ENCODE measurements at places on chromosomes 2 and 18. TPM values are rescaled to one million over a fixed set of nuclear protein-coding genes. Genes with fewer than 3 reads are reported as not detected.
A peak's percentile ranks its signal among the peaks of the same experiment; 100 is the strongest.

GRCh38 chr18:8406186-8406867, 202.9 kb upstream of the RAB12 start:
- DNase-seq = no peak
- H3K27ac ChIP-seq = no peak overlapping the region
- H3K4me1 ChIP-seq = no peaks in the 10 kb centered on the region
- H3K36me3 ChIP-seq = no peaks in the 10 kb centered on the region

GRCh38 chr2:69453475-69454129, 16.4 kb upstream of the NFU1 start:
- H3K27me3 ChIP-seq = no peaks in the 10 kb centered on the region
- no peaks in the 10 kb centered on the region for H3K36me3 ChIP-seq
- no peak overlapping the region for H3K27ac ChIP-seq

- no peaks in the 10 kb centered on the region for H3K27me3 ChIP-seq
- no peak overlapping the region for H3K4me3 ChIP-seq
- H3K27ac ChIP-seq = no peak overlapping the region
- no peaks in the 10 kb centered on the region for H3K36me3 ChIP-seq
- H3K4me1 ChIP-seq = peaks cover 26% of the 10 kb centered on the region
These were observed 10.8 kb upstream of the YWHAQ start for GRCh38 chr2:9641641-9642040.

GRCh38 chr2:218446547-218446946, 27.6 kb downstream of the VIL1 start:
- H3K27ac ChIP-seq = no peak overlapping the region
- peaks cover 3% of the 10 kb centered on the region for H3K4me1 ChIP-seq
- no peaks in the 10 kb centered on the region for H3K27me3 ChIP-seq

GRCh38 chr18:70464343-70465114, 175.7 kb downstream of the SOCS6 start:
- DNase-seq = peak; percentile 73
- H3K4me3 ChIP-seq = peak overlapping the region; percentile 63
- no peaks in the 10 kb centered on the region for H3K4me1 ChIP-seq
- no peaks in the 10 kb centered on the region for H3K27me3 ChIP-seq

GRCh38 chr18:3401669-3402620, 48.0 kb upstream of the TGIF1 start:
- H3K4me3 ChIP-seq = no peak overlapping the region
- H3K36me3 ChIP-seq = no peaks in the 10 kb centered on the region
- DNase-seq = no peak

GRCh38 chr2:74531666-74532065, 1.9 kb downstream of the HTRA2 start:
- no peak for DNase-seq
- no peaks in the 10 kb centered on the region for H3K27me3 ChIP-seq
- peaks cover 19% of the 10 kb centered on the region for H3K36me3 ChIP-seq
- H3K4me1 ChIP-seq = peaks cover 7% of the 10 kb centered on the region
- no peak overlapping the region for H3K4me3 ChIP-seq

DNA sequence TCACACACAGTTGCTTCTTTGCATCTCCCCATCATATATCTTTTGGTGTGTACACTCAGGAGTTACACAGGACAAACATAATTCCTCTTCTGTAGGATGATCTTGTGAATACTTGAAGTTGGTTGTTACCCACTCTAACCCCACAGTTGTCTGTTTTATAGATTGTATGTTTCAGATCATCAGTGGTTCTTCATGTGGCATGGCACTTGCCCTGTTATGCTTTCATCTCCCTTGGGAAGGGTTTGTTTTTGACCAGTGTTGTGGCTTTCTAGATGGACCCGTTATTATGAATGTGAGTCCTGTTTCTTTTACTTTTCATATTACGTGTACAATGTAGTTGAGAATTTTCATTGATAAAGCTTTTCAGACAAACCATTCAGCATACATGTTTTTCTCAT, 82.0 kb downstream of the ZNF407 start:
- no peak overlapping the region for H3K27ac ChIP-seq
- no peaks in the 10 kb centered on the region for H3K36me3 ChIP-seq
- no peak overlapping the region for H3K4me3 ChIP-seq
- no peaks in the 10 kb centered on the region for H3K27me3 ChIP-seq
- no peak for DNase-seq

The CCDC195 gene
- total RNA-seq = not detected

The GCG gene
- total RNA-seq = not detected

- H3K27me3 ChIP-seq = no peaks in the 10 kb centered on the region
- H3K36me3 ChIP-seq = no peaks in the 10 kb centered on the region
- H3K27ac ChIP-seq = no peak overlapping the region
These were observed 21.9 kb upstream of the MCFD2 start for GRCh38 chr2:46937471-46937901.

The SLC38A11 gene
- 0.50 TPM for total RNA-seq

DNA sequence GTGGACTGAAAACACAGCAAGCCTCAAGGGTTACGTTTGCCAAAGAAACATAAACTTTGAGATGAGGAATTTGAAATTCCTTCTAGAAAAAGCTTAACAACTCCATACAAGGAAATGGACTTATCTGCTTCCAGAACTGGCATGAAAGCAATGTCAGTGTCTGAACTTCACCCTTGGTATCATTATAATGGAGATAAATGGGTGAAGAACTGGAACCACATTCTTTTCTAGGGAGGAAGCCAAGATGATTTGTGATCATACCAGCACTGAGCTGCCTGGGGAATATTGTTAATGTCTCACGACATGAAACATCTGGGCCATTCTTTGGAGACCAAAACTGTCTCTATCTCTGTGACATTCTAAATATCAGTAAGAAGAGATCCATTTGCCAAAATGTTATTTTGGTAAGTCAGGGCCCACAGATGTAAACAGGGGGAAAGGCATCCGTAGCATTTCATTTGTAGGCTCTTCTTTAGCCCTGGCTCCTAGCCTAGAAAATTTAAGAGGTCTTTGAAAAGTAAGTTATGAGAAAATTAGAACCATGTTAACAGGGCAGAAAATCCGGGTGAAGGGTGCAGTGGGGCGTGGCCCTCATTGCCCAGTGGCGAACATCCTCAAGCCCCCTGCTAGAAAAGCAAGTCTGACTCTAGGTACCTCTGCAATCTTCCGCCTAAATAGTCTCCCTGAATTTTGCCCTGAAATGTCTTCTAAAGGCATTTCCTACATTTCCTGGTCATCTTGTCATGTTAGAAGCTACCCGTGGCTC, 295.3 kb upstream of the EPAS1 start:
- peaks cover 16% of the 10 kb centered on the region for H3K4me1 ChIP-seq
- no peaks in the 10 kb centered on the region for H3K27me3 ChIP-seq
- DNase-seq = peak; percentile 79
- H3K27ac ChIP-seq = peak overlapping the region; percentile 55
- peaks cover 2% of the 10 kb centered on the region for H3K36me3 ChIP-seq
- no peak overlapping the region for H3K4me3 ChIP-seq

The PSTPIP2 gene
- 8.2 TPM for total RNA-seq

DNA sequence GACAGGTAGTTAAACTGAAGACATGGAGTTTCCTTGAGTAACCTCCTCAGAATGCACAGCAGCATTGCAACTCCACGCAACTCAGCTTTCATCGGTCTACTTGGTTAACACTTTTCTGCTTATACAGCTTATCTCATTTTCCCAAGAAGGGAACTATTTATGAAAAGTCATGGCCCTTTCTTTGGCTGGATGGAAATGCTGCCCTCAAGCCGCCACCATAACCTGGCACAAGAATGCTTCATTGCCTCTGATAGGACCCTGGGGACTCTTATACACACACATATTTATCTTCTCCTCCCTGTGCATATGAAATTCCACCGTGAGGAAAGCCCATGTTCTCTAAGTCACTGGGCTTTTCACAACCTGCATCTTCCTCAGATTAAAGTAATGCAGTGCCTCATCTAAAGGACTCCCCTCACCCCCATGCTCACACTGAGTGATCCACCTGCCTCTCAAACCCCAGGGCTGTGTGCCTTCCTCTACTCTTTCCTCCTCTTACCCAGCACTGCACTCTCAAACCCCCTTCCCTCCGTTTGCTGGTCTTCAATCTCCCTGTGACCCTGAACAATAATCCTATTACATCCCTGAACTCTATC, 192.0 kb upstream of the HNRNPA3 start:
- no peak overlapping the region for H3K27ac ChIP-seq
- H3K4me3 ChIP-seq = no peak overlapping the region
- no peaks in the 10 kb centered on the region for H3K27me3 ChIP-seq
- no peak for DNase-seq

GRCh38 chr2:215657844-215658243, 222.0 kb upstream of the FN1 start:
- H3K4me1 ChIP-seq = peaks cover 23% of the 10 kb centered on the region
- H3K4me3 ChIP-seq = no peak overlapping the region
- H3K27me3 ChIP-seq = no peaks in the 10 kb centered on the region

DNA sequence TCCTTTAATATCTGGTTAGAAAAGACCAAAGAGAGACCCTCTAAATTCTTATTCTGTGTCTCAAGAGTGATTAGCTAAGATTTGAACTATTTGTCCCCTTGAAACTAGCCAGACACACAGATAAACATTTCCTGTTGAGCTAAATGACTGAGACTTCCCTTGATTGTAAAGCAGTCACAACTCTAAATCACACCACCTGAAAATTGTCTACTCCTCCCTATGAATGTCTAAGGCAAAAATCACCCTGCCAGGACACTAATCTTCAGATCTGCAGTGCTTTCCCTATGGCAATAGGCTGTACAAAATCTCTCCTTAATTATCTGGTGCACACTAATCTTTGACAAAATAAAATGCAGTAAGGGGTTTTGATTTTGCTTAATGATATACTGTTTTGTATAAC, 200.5 kb upstream of the GULP1 start:
- H3K27ac ChIP-seq = no peak overlapping the region
- H3K36me3 ChIP-seq = no peaks in the 10 kb centered on the region
- no peak for DNase-seq
- no peak overlapping the region for H3K4me3 ChIP-seq
- H3K27me3 ChIP-seq = no peaks in the 10 kb centered on the region

- H3K4me3 ChIP-seq = no peak overlapping the region
- H3K4me1 ChIP-seq = peaks cover under 1% of the 10 kb centered on the region
- DNase-seq = no peak
- no peaks in the 10 kb centered on the region for H3K27me3 ChIP-seq
These were observed 19.8 kb upstream of the HNRNPA3 start for GRCh38 chr2:177192788-177193187.

GRCh38 chr2:218149098-218149497, 17.7 kb downstream of the CXCR1 start:
- H3K27ac ChIP-seq = no peak overlapping the region
- H3K4me1 ChIP-seq = no peaks in the 10 kb centered on the region
- no peaks in the 10 kb centered on the region for H3K36me3 ChIP-seq

The RTP5 gene
- total RNA-seq = not detected

DNA sequence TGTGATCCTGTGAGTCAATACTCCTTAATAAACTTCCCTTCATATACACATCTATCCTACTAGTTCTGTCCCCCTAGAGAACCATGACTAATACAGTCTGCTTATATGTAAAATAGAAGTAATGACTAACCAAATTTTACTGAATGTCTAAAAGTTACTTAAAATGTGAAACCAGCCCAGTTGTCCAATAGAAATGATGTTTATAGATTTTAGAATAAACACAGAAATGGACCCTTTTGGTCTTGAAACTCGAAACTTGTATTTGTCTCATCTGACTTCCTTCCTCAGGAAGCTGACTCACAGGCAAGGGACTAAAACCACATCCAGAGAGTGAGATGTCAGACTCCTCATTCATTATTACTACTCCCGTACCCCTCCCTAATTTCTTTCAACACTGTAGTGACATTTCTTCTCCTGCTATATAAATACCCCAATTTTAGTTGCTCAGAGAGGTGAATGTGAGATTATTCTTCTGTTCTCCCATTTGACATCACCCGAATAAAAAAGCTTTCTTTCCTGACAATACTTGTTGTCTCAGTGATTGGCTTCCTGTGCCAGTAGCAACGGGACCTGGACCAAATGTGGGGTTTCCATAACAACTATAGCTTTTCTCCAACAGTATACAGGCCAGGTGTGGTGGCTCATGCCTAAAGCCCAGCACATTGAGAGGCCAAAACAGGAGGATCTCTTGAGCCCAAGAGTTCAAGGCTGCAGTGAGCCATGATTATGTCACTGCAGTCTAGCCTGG, 486.0 kb downstream of the ERBB4 start:
- no peak overlapping the region for H3K4me3 ChIP-seq
- peak overlapping the region; percentile 69 for H3K27ac ChIP-seq
- peaks cover 4% of the 10 kb centered on the region for H3K4me1 ChIP-seq
- DNase-seq = peak; percentile 87
- H3K27me3 ChIP-seq = no peaks in the 10 kb centered on the region

DNA sequence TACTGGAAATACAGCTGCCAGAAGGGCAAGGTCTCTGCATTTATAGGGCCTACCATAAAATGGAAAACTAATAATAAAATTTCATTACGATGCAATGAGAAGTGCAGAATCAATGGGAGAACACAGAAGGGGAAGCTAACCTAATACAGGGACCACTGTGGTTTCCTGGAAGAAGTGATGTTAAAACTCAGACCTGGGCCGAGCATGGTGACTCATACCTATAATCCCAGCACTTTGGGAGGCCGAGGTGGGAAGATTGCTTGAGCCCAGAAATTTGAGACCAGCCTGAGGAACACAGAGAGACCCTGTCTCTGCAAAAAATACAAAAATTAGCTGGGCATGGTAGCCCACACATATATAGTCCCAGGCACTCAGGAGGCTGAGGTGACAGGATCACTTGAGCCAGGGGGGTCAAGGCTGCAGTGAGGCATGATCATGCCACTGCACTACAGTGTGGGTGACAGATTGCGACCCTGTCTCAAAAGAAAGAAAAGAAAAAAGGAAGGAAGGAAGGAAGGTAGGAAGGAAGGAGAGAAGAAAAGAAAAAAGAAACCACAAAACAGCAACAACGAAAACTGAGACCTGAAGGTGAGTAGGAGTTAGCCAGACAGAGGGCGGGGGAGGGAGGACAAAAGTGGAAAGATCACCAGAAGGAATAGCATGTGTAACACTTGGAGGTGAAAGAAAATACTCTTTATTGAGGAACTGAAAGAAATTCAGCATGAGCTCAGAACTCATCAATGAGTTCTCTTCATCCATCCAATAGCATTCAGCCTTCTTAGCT, 58.3 kb upstream of the DTNA start:
- no peak for DNase-seq
- no peak overlapping the region for H3K4me3 ChIP-seq
- H3K27ac ChIP-seq = no peak overlapping the region
- H3K27me3 ChIP-seq = no peaks in the 10 kb centered on the region

- H3K4me1 ChIP-seq = no peaks in the 10 kb centered on the region
- H3K36me3 ChIP-seq = no peaks in the 10 kb centered on the region
- no peak for DNase-seq
These were observed 3.0 kb upstream of the TGFA start for GRCh38 chr2:70556608-70557007.

The SF3B1 gene
- 195 TPM for total RNA-seq

The KCNK3 gene
- 0.26 TPM for total RNA-seq

GRCh38 chr2:161650116-161651015, 26.1 kb downstream of the SLC4A10 start:
- no peak for DNase-seq
- H3K4me1 ChIP-seq = no peaks in the 10 kb centered on the region
